GM04503 (cell line): ENCODE measurements at places on chromosomes 3 and 15.

DNA sequence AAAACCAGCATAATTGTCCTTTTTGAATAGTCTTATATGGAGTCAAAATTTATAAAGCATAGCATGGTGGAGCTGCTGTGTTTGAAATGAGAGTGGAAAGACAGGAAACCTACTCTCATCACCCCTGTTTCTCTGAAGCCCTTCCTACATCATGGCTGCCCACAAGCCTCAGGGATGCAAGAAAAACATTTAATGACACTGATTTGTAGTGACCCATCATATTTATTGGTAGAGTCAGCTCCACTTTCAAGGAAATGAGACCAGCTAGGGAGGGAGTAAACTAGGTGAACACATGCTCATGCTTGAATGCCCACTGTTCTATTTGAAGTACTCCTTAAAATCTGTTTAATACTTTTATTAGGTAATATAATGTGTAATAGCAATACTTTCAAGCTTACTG is 494.3 kb upstream of the KCNMB2 start:
- no peak for DNase-seq

DNA sequence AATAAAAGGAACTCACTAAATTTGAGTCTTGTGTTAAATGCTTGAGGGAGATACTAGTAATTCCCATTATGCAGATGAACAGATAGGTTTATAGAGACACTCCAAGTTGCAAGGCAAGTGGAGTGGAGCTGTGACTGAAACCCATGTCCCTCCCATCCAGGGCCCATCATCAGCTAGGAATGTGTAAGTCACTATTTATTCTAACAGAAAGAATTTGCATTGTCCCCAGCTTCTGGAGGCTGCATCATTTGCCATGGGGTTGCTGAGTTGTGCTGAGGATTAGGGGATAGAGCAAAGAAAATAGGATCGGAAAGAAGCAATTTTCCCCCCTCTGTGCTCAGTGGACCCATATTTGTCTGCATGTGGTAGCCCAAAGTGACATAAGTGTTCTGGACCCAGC is 197.4 kb upstream of the RGMA start:
- DNase-seq = no peak

- no peak for DNase-seq
Measured at GRCh38 chr3:180657094-180657493, 22.2 kb downstream of the CCDC39 start.

DNA sequence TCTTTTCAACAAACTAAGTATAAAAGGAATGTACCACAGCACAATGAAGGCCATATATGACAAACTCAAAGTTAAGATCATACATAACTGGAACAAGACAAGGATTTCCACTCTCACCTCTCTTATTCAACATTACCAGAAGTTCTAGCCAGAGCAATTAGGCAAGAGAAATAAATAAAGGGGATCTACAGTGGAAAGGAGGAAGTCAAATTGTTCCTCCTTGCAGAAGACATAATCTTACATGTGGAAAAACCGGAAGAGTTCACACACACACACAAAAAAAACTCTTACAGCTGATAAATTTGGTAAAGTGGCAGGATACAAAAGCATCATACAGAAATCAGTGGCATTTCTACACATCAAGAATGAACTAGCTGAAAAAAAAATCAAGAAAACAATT is 277.9 kb downstream of the MCTP2 start:
- DNase-seq = no peak

DNA sequence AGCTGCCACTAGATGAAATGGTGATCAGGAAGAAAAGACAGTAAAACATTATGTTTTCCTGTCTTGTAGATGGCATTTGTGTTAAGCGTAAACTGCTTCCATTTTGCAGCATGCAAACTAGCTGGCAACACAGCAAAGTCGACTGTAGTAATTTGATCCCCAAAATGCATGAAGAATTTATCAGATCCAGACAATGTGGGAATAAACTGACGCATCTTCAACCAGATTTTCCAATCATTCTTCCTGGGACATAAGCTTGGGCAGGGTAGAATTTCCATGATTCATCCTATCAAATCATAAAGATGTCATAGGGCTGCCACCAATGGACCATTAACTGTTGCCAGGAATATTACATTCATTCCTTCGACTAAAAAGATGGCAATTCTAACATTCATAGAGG is 260.3 kb downstream of the ERC2 start:
- DNase-seq = no peak
